ENCODE measurements at places on chromosomes 16 and 17.

DNA sequence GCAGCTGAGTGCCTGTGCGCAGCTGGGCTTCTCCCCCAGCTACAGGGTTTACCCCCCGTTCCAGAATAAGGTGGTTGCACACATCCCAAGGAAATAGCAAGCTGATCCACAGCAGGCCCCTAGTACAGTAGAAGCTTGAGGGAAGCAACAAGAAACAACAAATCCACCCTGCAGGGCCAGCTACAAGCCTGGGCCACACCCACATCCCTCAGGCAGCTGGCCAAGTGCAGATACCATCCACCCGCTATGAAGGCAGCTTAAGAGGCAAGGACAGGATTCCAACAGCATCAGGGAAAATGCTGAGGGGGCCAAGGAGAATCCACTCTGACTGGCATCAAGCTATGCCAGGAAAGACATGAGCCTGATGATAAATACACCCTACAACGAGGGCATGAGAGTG, 66.9 kb upstream of the RCVRN start:
- DNase-seq: no peak

- DNase-seq: no peak
These were observed 37.6 kb downstream of the HASPIN start for GRCh38 chr17:3761036-3761917.

DNA sequence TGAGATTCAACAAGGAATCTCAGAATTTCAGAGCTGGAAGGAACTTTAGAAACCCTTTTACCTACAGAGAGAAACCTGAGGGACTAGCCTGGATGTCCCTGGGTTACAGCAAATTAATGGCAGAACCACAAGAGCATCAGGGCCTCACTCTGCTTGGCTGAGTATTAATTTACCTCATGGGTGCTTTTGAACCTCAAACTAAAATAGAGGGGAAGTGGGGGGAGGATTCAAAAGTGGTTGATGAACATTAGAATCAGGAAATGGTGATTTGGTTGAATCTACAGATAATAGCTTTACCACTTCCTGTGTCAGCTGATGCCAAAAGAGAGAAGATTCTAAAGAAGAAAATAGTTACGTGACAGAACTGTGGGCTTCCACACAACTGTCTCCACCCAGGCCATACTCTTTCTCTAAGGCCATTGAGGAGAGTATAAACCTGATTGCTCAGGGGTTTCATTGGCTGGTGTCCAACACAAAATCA, 11.3 kb upstream of the SKAP1 start:
- peak; percentile 72 for DNase-seq

DNA sequence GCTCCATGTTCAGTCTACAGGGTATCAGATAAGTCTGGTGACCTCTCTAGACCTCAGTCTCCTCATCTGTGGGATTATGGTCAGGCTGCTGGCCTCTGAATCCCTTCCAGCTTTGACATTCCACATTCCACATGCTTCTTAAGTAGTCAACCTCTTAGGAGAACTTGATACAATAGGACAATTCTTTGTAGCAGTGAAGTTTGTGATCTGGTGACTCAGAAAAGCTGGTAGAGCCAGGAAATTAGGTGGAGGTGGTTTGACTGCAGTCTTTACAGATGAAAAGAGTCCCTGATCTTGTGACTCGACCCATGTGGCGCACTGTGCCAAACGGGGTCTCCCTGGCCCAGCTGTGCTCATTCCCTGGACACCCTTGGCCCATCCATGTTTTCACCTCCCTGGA, 147.8 kb downstream of the NTN1 start:
- no peak for DNase-seq

GRCh38 chr17:56676810-56677209, 83.3 kb downstream of the NOG start:
- no peak for DNase-seq

DNA sequence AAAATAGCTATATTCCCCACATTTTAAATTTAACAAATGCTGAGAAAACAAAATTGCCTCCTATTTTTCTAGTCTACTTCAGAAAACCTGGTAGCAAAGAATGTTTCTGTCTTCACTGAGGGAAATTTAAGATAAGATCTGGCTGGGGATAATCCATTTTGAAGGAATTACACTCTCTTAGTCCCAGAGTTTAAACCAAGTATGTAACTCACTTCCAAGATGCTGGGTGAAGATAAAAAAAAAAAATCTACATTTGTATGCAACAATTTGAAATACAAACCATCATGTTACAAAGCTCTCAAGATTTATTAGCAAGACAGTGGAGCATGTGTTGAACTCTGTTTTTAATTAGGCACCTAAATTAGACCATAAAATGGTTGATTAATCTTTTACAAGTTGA, 5.7 kb downstream of the HS3ST3B1 start:
- DNase-seq: no peak

- no peak for DNase-seq
These were observed 305.2 kb upstream of the RBFOX1 start for GRCh38 chr16:7027401-7027800.

DNA sequence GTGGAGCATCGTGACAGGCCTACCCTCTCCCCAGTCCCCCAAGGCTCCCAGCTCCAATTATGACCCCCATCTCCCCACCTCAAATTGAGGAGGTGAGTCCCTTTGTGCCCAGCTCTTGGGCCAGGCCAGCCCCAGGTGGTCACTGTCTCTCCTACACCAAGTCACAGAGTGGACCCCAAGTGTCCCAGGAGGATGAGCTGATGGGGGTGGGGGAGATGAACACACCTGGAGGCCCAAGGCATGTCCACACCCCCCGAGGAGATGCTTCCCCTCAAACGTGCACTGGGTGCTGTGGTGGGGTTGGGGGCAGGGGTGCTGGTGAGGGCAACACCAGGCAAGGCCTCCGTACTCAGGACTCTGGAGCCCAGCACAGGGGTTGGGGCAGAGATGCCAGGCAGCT, 73.2 kb downstream of the RBFOX3 start:
- no peak for DNase-seq

- DNase-seq: no peak
These were observed 71.8 kb downstream of the ZNF18 start for GRCh38 chr17:11925262-11926021.

- peak; percentile 71 for DNase-seq
These were observed 12.3 kb downstream of the CES4A start for GRCh38 chr16:67000384-67001351.

DNA sequence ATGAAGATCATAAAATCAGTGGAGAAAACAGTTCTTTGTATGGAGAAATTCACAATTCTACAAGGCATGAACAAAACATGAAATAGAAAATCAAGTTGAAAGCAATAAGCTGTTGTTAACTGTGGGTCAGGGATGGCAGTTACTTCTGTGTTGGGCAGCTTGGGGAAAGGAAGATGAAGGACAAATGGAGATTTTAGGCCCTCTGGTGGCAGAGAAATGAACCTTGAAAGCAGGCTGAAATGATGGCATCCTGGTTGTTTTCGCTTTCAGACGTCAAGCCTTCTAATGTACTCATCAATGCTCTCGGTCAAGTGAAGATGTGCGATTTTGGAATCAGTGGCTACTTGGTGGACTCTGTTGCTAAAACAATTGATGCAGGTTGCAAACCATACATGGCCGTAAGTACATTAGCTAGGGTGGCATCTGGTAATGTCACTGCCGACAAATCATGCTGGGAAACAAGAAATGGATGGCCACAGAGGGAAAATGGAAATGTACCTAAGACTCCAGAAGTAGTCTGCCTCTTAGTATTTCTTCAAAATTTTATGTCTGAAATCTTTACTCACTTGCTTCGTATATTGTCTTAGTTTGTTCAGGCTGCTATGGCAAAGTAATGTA, 108.9 kb downstream of the MAP2K6 start:
- DNase-seq: peak; percentile 44

DNA sequence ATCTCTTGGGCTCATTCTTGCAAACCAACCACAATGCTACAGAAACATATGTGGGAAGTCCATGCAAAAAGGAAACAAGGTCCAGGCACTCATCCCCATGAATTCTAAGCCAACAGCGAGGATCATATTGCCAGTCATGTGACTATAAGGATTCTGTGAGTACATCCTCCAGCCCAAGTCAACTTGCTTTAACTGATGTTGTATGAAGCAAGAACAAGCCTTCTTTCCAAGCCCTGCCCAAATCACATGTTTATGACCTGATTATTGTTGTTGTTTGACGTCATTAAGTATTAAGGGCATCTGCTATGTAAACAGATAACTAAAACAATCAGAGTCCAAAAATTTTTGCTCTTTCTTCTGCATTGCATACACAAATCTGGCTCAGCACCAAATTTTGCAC, 78.2 kb upstream of the MON1B start:
- DNase-seq: no peak

GRCh38 chr16:72241008-72241407, 69.1 kb upstream of the PMFBP1 start:
- DNase-seq: no peak

DNA sequence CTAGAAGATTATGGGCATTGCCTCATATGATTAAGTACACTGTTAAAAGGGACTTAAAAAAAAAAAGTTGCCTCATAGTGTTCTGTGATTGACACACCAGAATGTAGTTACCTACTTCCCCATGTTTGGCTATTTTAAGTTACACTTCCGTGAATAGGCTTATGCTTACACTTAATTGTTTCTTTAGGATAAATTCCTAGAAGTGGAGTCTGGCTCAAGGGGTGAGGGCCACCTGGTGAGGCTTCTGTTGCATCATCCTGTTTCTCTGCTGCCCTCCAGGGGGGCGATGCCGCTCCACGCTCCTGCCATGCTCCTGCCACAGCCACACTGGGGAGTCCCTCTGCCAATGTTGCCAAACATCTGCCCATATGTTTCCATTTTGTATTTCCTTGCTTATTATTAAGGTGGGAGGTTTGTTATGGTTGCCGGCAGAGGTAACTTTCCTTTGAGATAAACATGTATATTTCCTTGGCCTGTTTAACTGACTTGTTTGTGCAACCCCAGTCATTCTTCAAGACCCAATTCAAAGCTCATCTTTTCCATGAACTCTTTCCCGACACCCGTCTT, 73.1 kb downstream of the KSR1 start:
- DNase-seq: no peak

DNA sequence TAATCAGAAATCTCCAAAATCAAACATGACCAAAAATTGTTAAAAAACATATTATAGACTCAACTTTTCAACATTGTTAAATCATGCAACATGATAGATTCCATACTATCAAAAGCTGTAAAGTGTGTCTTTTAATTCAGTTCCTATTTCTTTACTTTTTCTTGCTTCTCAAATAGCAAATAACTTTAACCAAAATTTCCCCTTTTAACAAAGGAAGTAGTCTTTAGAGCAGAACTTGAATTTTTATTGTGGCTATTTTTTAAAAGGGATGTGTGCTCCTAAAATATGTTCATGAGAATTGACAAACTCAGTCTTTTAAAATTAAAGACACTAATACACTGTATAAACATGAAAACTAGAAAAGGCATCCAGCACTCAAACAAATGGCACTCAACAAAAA, 49.1 kb downstream of the SPAG9 start:
- DNase-seq: no peak

DNA sequence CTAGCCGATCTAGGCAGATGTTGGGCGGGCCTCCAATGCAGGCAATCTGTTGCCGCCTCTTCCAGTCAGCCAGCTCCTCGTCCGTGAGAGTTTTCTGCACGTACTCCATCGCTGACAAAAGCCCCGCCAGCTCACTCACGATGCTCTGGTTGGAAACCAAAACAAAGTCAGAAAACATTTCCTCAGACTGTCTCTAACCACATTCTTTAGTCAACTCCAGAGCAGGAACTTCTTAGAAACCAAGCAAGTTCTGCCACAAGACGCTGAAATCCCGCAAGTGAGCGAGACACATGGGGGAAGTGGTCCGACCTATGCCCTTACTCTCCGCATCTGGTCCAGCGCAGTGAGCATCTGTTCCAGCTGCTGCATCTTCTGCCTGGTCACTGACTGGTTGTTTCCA, 49.1 kb downstream of the STAT5A start:
- peak; percentile 95 for DNase-seq

DNA sequence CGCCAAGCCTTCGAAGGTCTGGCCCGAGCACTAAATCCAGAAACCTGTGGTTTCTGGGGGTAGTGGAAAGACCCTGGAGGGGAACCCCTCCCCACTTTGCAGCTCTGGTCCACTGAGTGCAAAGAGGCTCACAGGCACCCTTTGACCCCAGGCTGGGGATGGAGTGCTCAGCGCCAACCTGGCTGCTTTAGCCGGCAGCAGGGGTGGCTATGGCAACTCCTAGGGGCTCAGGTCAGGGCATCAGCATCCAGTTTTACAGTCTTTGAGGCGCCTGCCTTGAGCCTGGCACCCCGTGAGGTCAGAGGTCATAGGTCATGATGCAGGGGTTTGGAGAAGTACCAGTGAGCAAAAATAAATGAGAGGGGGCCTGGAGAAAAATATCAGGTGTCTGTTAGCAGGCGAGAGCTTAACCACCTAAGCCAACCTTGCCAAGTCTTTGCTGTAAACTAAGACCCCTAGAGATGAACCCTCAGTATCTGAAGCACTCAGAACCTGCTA, 17.9 kb downstream of the CA7 start:
- DNase-seq: no peak

GRCh38 chr16:83393196-83393981, 414.4 kb upstream of the HSBP1 start:
- DNase-seq: no peak

- DNase-seq: no peak
These were observed 34.6 kb downstream of the ATP6V0A1 start for GRCh38 chr17:42493319-42493718.

DNA sequence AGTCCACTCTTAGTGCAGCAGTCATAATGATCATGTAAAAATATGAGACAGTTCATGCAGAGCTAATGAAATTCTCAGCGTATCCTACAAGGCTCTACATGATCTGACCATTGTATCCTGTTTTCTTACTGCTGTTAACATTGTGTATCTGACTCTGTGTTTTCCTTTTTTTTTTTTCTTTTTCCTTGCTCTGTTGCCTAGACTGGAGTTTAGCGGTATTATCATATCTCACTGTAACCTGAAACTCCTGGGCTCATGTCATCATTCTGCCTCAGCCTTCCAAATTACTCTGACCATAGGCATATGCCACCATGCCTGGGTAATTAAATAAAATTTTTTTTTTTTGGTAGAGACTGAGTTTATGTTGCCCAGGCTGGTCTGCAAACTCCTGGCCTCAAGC, 12.1 kb downstream of the DUS2 start:
- no peak for DNase-seq

All from activated CD8-positive, alpha-beta memory T cell treated with anti-CD3 and anti-CD28 coated beads, Interleukin-2, amount 10 ng/mL, durations not matched to agents 7 days and 5 days (primary cell).